ENCODE measurements at places on chromosomes 5 and 9.

DNA sequence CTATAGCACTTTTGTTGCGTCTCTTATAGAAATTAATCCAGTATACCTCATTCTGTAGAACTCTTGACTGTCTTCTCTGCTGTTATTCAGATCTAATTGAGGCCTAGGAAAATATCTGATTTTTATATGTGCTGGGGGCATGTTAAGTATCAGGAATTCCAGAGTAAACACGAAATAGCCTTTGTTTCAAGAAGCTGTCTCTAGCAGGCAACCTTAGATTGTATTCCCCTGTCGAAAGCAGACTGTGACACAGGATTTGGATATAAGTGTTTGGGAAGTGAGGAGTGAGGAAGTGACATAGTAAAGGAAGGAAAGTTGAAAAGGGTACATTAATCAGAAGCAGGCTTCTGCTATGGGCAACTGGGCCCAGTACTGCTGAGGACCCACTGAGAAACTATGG is 72.1 kb upstream of the RASA1 start:
- no peak for DNase-seq

GRCh38 chr9:22693156-22693555 is 246.5 kb downstream of the DMRTA1 start:
- DNase-seq, result no peak

DNA sequence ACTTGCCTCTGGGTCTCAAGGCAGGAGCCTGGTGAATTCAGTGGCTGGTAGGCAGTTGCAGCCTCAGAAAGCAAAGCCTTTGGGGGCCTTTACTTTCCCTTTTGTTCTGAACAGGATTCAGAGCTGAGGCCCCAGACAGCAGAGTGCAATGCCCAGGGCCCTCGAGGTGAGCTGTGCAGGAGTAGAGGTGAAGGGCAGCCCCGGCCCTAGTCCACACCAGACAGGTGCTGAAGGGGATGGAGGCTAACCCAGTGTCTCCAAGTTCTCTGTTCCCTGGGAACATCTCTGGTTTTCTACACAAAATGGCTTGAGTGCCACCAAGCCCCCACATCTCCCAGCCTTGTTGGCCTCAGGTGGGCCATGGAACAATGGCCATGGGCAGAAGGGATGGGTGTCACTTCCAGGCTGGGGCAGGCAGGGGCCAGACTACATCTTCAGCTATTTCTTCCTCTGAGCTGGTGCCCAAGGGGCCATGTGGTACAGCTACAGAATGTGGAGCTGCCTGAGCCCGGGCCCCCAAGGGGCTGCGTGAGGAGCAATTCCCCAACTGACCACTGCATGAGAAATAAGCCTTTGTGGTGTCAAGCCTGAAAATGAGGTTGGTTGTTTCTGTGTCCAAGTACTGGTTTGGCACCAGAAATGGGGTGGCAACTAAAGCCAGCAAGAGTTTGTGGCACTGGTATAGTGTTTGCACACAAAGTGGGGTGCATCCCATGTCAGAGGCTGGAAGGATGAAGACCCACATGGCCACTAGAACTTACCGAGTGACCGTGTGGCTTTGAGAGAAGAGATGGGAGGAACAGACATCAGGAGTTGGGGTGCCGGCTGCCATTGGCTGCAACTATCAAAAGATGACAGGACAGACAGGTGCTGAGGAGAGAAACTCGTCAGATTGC is 57.8 kb downstream of the BARX1 start:
- DNase-seq, result peak; percentile 15

DNA sequence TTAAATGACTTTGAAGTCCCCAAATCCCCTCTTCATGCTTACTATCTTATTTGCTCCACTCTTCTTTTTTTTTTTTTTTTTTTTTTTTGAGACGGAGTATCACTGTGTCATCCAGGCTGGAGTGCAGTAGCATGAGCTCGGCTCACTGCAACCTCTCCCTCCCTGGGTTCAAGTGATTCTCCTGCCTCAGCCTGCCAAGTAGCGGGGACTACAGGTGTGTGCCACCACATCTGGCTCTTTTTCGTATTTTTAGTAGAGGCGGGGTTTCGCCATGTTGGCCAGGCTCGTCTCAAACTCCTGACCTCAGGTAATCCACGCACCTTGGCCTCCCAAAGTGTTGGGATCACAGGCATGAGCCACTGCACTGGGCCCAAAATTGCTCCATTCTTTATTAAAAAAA is 51.0 kb downstream of the ST8SIA4 start:
- DNase-seq, result no peak
